ENCODE measurements at places on chromosomes 5 and 9. TPM values are rescaled to one million over a fixed set of nuclear protein-coding genes. Genes with fewer than 3 reads are reported as not detected.

The ADAMTS13 gene
- total RNA-seq, result 0.86 TPM

The SPATA6L gene
- not detected for total RNA-seq

The TAF11L5 gene
- not detected for total RNA-seq

The UBLCP1 gene
- 34.7 TPM for total RNA-seq

The SLC34A3 gene
- not detected for total RNA-seq

The F12 gene
- 2.8 TPM for total RNA-seq

The IFNA13 gene
- not detected for total RNA-seq

The PCDHA12 gene
- total RNA-seq, result not detected

The CNTNAP3B gene
- total RNA-seq, result 2.6 TPM

The FUT7 gene
- total RNA-seq, result not detected

The KCTD16 gene
- 0.18 TPM for total RNA-seq

The DTWD2 gene
- total RNA-seq, result 2.1 TPM

The RGS7BP gene
- not detected for total RNA-seq

The PHYHD1 gene
- 5.5 TPM for total RNA-seq

The COL5A1 gene
- total RNA-seq, result 212 TPM

The DIPK1B gene
- total RNA-seq, result not detected

The CDKN2AIPNL gene
- total RNA-seq, result 32.3 TPM

The RC3H2 gene
- 18.1 TPM for total RNA-seq

The PDE4D gene
- total RNA-seq, result 16.1 TPM

The IGIP gene
- total RNA-seq, result 2.3 TPM

The IL4 gene
- total RNA-seq, result not detected

The AMBP gene
- total RNA-seq, result not detected

The IFNK gene
- not detected for total RNA-seq

The LMNB1 gene
- total RNA-seq, result 71.8 TPM

The C5 gene
- 2.6 TPM for total RNA-seq

The LTC4S gene
- 0.89 TPM for total RNA-seq

The PIP5KL1 gene
- 1.2 TPM for total RNA-seq

The ZNF483 gene
- total RNA-seq, result 1.4 TPM

The KIF12 gene
- total RNA-seq, result not detected

The ANGPTL2 gene
- total RNA-seq, result 3.0 TPM

The HACD4 gene
- 9.0 TPM for total RNA-seq

The ZFP2 gene
- total RNA-seq, result 0.58 TPM

The MIGA2 gene
- 12.9 TPM for total RNA-seq

The C5orf24 gene
- total RNA-seq, result 20.8 TPM

The NAIP gene
- 0.89 TPM for total RNA-seq

The BARHL1 gene
- total RNA-seq, result not detected

The ENHO gene
- not detected for total RNA-seq

The DOCK8 gene
- total RNA-seq, result under 0.01 TPM

The RASGEF1C gene
- total RNA-seq, result not detected

The CKMT2 gene
- 0.29 TPM for total RNA-seq

The ANKRD34B gene
- total RNA-seq, result not detected

The PCDHGA10 gene
- total RNA-seq, result 4.6 TPM

The C9orf40 gene
- 6.9 TPM for total RNA-seq

The IRX1 gene
- not detected for total RNA-seq

The SNCAIP gene
- 26.2 TPM for total RNA-seq

The IL5 gene
- total RNA-seq, result not detected

The BAAT gene
- not detected for total RNA-seq

The ABCA1 gene
- total RNA-seq, result 6.1 TPM

The CD274 gene
- total RNA-seq, result 3.0 TPM

The SERF1A gene
- 16.5 TPM for total RNA-seq

The CFAP90 gene
- 0.58 TPM for total RNA-seq

The STK32A gene
- under 0.01 TPM for total RNA-seq

All from myometrial cell (primary cell).